ENCODE measurements at places on chromosomes 4 and X.

- DNase-seq = no peak
Observed at GRCh38 chr4:99013402-99013843, 17.9 kb downstream of the METAP1 start.

DNA sequence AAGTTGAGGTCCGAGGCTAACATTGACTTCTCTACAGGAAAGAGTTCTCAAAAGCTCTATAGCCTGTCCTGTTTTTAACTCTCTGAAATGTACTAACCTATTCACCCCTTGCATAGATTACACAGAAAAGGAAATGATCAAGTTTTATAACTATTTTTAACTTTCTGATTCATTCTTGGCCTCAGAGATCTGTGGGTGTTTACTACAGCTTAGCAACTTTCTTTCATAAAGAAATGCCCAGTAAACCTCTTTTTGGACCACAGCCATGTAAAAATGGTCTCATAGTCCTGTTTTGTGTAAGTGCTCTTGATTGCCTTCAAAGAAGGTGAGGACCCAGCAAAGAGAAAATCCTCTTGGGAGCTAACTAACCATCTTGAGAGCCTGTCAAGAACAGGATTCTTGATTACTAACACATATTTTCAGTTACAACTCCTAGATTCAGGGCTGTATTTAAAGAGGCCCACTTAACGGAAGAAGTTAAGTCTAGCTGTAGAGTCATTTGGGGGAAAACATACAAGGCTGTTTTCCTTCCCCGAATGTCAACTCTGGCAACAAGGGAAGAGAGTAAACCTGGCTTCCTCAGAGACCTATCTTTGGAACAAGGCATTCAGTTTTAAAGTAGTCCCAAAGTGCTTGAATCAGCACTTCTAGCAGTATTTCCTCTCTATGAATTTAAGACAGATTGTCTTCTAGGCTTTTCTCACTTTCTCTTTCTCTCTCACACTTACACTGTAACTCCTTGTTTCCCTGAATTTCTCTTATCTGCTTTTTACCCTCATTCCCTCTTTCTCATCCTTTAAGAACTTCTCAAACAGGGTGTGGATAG, 78.2 kb downstream of the IL21 start:
- DNase-seq = no peak

DNA sequence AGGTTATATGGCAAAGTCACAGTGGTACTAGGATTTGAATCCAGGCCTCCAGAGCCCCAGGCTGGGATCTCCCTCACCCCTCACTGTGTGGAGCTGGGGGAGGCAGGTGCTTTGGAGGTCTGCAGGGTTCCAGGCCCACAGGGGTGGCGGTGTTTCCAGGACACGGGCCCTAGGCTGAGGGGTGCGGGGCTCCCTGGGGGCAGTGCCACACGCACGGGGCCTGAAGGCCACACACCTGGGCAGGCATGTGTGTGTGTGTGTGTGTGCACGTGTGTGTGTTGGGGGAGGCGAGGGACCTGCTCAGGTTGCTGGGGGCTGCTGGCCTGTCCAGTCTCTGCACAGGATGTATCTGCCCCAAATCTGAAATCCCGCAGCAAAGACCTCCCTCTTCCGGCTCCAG, 18.8 kb downstream of the SH3TC1 start:
- DNase-seq = no peak

DNA sequence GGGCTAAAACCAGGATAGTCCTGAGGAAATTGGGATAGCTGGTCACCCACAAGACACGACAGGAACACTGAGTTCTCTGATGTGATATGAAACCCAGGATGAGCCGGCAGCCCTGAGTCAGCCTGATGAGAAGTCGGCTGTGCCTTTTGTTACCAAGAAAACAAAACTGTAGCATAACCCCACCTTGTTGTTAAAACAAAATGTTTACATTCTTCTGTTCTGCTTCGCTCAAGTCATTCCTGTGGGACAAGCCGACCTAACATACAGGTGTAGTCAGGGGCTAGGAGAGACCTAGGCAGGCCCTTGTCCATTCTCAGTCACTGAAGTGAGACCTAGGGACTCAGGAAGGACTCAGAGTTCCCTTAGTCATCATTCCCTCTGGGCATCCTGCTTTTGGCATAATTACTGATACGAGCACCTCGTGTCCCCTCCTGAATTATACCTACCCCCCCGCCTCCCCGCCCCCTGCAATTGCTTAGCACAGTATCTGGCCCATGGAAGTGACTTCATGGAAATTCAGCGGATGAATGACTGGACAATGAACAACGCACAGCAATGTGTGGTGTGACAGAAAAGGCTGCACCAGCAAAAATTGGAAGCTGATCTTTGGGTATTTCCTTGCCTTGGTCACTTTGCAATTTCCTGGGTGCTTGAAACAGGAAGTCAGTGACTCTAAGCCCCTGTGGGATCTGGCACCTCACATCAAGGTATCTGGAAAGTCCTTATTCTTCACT, 31.9 kb upstream of the TLR2 start:
- no peak for DNase-seq

DNA sequence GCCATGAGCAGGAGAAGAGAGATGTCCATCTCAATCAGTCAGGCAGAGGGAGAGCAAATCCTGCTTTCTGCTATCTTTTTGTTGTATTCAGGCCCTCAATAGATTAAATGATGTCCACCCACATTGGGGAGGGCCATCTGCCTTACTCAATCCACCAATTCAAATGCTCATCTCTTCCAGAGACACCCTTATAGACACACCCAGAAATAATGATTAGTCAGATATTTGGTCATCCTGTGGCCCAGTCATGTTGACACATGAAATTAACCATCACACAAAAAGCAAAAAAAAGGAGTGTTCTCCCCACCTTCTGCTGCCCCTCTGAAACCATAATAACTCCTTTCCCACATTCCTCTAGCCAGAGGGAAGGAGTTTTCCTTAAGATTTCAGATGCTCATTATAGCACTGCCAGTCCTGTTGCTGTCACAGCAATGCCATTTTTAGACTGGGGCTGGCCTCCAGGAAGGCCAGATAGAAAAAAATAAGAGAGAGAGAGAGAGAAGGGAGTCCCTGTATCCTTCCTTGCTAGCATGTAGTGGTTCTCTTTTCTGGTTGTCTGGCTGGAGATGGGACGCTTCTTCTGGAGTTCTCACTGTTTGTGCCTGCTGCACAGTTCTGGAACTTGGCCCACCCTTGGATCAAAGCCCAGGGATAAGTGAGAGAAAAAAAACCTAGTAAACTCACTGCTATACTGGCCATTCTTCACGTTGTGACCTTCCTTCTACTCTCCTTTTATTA, 177.7 kb downstream of the RBM46 start:
- no peak for DNase-seq
